ENCODE measurements at places on chromosomes 13 and 19.

- no peak for DNase-seq
These were observed 16.4 kb downstream of the MAB21L1 start for GRCh38 chr13:35460061-35460460.

DNA sequence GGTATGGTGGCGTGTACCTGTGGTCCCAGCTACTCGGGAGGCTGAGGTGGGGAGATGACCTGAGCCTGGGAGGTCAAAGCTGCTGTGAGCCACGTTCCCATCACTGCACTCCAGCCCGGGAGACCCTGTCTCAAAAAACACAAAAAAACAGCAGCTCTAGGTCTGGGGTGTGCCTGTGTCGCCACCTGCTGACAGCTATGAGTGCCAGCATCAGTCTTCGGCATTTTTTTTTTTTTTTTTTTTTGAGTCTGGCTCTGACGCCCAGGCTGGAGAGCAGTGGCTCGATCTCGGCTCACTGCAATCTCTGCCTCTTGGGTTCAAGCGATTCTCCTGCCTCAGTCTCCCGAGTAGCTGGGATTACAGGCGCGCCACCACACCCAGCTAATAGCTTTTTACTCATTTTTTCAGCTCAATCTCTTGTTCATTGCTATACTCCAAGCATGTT, 10.1 kb downstream of the AP2S1 start:
- peak; percentile 72 for DNase-seq

DNA sequence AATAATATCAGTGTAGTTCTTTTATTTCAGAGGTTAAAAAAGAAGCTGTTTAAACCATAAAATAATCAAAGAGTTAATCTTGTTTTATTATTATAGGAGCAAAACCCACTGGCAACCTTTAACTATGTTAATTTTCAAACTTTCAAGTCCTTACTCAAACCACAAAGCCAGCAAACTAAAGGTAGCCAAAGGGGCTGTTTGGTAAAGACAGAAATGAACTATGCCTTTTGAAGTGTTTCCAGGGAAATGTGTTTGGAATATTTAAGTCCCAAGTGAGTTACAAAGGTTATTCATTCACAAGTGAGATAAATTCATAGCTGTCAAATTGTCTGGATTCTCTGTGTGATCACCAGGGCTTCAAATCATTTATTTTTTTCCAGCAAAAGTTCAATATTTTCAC, 264.7 kb downstream of the MZT1 start:
- DNase-seq, result no peak

- DNase-seq, result no peak
These were observed 13.1 kb upstream of the NMRK2 start for GRCh38 chr19:3919793-3920192.

GRCh38 chr19:35429698-35430408, 18.2 kb upstream of the FFAR2 start:
- no peak for DNase-seq

DNA sequence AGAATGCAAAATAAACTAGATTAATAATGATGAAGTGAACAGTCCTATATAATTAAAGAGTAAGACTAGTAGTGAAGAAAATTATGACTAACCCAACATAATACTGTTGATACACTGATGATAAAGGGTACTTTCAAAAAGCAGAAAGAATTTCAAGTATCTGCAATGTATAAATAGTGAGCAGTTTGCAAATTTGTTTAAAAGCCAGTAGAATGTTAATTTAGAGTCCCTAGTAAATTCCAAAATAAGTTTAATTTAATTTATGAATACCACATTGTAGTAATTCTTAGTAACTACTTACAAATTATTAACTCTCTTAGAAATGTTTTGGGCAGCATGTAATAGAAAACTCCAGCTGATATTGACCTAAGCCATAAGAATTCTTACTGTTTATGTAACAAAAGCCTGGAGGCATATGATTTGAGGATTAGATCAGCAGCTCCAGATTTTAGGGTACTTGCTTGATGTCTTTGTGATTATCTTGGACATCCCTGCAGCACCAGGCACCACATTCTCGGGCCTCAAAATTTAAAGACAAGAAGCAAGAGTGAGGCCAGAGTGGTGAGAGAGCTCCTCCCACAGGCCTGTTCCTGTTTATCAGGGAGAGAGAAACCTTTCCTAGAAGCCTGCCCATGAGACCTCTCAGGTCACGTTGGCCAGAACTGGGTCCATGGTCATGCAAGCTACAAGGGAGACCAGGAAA, 67.6 kb upstream of the TDRD3 start:
- DNase-seq, result peak; percentile 36

GRCh38 chr19:12346896-12347295, 13.5 kb upstream of the ZNF563 start:
- DNase-seq, result no peak

GRCh38 chr19:42323473-42323851, 2.0 kb upstream of the MEGF8 start:
- no peak for DNase-seq

DNA sequence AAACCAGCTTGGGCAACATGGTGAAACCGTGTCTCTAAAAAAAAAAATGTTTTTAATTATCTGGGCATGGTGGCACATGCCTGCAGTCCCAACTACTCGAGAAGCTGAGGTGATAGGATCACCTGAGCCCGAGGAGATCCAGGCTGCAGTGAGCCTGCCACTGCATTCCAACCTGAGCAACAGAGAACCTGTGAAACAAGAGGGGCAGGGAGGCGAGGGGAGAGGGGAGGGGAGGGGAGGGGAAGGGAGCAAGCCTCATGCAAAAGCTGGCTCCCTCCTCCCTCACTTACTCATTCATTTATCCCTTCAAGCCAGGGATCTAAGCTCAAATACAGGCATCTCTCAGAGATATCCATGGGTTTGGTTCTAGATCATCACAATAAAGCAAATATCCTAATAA, 8.9 kb downstream of the ATP7B start:
- DNase-seq, result no peak

DNA sequence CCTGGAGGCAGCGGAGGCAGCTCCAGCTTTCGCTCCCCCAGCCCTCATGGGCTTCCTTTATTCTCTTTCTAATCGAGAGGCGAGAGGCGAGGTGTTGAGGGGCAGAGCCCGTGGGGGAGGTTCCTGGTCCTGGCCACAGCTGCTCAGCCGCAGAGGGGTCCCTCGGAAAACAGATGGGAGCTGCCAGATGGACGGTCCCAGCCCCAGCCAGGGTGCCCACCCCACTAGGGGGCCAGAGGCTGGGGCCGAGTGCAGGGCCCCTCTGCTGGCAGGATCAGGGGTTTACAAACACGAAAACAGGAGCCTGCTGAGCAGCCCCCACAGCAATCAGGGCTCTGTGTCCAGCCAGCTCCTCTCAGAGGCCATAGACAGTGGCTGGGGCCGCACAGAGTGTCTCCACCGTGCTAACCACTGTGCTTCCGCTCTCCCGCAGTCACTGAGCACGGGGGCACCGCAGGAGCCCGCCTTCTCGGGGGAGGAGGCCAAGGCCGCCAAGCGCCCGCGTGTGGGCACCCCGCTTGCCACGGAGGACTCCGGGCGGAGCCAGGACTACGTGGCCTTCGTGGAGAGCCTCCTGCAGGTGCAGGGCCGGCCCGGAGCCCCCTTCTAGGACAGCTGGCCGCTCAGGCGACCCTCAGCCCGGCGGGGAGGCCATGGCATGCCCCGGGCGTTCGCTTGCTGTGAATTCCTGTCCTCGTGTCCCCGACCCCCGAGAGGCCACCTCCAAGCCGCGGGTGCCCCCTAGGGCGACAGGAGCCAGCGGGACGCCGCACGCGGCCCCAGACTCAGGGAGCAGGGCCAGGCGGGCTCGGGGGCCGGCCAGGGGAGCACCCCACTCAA, 182.2 kb downstream of the KDM4B start:
- no peak for DNase-seq

DNA sequence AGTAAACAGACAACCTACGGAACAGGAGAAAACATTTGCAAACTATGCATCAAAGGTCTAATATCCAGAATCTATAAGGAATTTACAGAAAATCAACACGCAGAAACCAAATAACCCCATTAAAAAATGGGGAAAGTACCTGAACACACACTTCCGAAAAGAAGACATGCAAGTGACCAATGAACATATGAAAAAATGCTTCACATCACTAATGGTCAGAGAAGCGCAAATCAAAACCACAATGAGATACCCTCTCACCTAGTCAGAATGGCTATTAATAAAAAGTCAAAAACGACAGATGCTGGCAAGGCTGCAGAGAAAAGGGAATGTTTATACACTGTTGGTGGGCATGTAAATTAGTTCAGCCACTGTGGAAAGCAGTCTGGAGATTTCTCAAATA, 29.5 kb downstream of the SLC25A15 start:
- DNase-seq, result no peak

GRCh38 chr19:18304208-18304457, 18.7 kb downstream of the LSM4 start:
- no peak for DNase-seq

DNA sequence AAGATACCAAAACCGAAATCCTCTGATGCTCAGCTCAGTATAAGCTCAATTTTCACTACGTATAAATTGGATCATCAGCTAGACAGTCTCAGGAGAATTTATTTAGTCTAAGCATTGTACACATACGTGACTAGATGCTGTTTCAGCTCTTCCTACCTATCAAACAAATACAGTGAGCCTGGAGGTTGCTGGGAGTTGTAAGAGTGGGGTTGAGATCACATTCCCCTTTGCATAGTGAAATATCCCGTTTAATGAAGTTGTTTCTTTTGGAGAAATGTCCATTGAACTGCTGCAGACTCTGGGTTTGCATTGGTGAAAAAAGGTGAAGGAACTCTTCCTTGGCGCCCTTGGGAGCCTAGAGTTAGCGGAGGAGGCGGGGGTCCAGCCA, 68.9 kb upstream of the GJB6 start:
- no peak for DNase-seq

DNA sequence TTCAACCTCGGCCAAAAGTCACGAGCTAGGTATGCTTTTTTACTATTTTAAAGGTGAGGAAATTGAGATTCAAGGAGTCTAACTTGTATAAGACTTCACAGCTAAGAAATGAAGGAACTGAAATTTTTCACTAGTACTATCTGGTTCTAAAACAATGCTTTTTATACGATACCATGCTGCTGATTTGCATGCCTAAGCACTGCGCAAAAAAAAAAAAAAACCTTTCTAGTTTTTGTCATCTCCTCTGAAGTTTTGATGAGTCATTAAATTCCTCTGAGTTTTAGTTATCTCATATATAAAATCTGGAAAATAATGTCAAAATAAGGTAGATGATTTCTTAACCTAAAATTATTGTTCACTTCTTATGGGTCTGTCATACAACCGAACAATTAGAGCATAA, 28.0 kb upstream of the UFM1 start:
- DNase-seq, result no peak

DNA sequence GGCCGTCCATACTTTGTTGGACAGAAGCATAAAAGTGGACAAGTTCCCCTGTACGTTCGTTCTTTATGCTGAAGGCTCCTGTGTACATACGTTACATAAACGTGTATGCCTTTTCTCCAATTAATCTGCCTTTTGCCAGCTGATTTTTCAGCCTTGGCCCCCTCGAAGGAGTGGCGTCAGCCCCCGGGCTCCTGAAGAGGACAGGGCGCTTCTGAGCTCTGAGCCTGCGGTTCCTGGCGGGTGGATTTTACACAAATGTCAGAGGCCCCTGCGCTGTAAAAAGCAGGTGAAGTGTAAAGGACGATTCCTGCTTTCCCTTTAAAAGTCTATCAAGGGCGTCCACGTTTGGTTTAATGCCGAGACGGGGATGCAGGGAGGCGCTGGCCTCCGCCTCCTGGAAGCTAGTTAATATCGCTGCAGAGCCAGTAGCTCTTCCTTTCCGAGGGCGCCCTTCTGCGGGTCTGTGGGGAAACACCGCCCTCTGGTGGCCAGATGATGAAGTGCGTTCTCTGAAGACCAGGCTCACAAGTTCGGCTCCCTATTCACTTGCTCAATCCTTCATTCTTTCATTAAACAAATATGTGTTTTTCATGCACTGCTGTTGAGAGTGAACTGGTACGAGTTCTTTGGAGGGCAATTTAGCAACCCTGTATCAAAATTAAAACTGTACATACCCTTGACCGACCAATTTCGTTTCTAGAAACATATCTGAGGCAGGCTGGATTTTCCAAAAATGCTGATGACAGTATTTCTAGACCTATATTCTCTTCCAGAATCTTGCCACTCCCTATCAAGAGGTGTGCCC, 62.0 kb downstream of the GPR12 start:
- DNase-seq, result peak; percentile 84

DNA sequence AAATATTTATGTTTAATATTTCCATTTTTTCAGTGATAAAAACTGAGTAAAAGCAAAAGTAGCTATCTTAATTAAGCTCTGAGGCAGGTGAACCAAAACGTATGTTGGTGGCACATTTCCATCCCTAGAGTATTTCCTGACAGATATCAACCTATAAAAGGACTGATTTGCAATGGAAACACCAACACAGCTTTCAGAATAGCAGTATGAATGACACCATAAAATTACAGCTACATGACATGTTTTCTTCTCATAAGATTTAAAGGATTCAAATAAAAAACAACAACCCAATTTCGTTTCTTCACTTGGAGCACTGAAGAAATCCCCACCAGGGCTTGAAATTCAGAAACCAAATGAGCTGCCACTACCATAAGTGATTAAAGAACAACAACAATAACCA, 194.4 kb downstream of the RFC3 start:
- no peak for DNase-seq

GRCh38 chr19:4815426-4816201, 15.9 kb downstream of the TICAM1 start:
- DNase-seq, result peak; percentile 88

GRCh38 chr19:39867133-39867532, 21.0 kb upstream of the FBL start:
- no peak for DNase-seq

- no peak for DNase-seq
These were observed 3.6 kb upstream of the NDUFB7 start for GRCh38 chr19:14575428-14575980.

GRCh38 chr19:41935760-41936415, 7.6 kb upstream of the ERFL start:
- DNase-seq, result no peak

GRCh38 chr13:42367831-42368230, 95.9 kb downstream of the AKAP11 start:
- no peak for DNase-seq

- no peak for DNase-seq
These were observed 5.3 kb downstream of the SIX5 start for GRCh38 chr19:45763691-45764294.

- DNase-seq, result peak; percentile 81
These were observed 11.9 kb downstream of the SELENOW start for GRCh38 chr19:47790398-47790814.

DNA sequence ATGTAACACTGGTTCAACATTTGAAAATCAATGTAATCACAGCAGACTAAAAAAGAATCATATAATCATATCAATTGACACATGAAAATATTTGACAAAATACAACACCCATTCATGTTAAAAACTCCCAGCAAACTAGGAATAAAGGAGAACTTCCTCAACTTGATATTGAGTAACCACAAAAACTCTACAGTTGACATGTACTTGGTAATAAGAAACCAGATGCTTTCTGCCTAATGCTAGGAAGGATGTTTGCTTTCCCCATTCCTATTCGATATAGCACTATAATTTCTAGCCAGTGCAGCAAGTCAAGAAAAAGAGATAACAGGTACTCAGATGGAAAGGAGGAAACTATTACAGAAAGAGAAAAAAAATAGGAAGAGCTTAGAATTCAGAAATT, 26.9 kb downstream of the UFM1 start:
- no peak for DNase-seq

- peak; percentile 66 for DNase-seq
These were observed 736 bp upstream of the ZMYM5 start for GRCh38 chr13:19864024-19864745.
